AG09319 (cell line): ENCODE measurements at places on chromosomes 7 and 10.

DNA sequence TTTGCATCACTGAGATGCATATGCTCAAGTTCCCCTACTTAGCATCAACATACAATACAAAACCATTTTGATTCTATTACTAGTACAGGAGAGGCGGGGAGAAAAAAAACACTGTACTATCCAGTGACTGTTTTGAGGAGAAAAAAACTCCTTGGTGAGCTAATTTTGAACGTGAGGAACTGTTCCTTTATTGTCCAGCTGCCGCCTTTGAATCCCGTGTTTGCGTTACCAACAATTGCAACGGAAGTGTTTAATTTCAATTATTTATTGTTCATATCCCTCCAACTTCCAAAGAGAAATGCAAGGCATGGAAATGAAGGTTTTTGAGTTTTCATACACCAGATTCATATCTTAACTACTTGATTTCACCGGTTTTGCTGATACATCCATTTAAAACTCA, 66.4 kb upstream of the ARHGAP21 start:
- no peak for DNase-seq

- no peak for DNase-seq
Observed at GRCh38 chr10:89651205-89651915, 6.3 kb upstream of the PANK1 start.

GRCh38 chr10:115092555-115093285, 445 bp upstream of the ATRNL1 start:
- no peak for DNase-seq

GRCh38 chr7:1535701-1536454, 5.4 kb downstream of the MAFK start:
- DNase-seq: no peak

GRCh38 chr7:129790136-129790535, 162.6 kb downstream of the UBE2H start:
- DNase-seq: no peak

- no peak for DNase-seq
Observed at GRCh38 chr7:31663072-31663471, 23.9 kb upstream of the PPP1R17 start.

DNA sequence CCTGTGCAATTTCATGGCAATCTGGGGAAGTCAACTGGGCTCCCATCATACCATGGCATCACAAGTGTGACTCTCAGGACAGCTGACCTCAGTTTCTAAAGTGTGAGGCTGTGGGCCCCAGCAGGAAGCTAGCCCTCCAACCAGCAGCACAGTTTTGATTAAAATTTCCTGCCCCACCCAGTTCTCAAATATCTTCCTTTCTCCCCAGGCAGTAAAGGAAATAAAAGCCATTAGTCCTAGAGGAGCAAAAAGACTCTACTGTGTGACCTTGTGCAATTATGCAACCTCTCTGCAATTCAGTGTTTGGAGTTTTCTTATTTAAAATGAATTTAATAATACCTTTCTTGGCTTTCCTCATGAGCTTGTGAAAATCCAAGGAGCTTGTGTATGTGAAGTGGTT, 143.1 kb upstream of the CDCA7L start:
- no peak for DNase-seq

GRCh38 chr7:45460379-45460778, 113.8 kb upstream of the ADCY1 start:
- no peak for DNase-seq

GRCh38 chr10:114940735-114941134, 2.7 kb downstream of the TRUB1 start:
- DNase-seq: no peak

DNA sequence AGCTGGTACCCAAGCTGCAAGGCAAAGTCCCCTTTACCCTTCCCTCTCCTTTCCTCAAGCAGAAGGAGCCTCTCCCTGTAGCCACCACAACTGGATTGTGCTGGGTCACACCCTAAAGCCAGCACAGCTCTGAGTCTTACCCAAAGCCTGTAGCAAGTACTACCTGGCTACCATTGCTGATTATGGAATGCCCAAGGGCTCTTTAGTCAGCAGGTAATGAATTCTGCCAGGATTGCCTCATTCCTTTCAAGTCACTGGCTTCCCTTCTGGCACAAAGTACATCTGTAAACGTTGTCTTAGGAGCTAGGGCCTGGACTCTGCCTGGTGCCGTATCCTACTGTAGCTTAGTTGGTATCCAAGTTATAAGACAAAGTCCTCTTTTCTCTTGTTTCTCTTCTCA, 52.0 kb downstream of the FAS start:
- DNase-seq: no peak

- peak; percentile 24 for DNase-seq
Observed at GRCh38 chr7:151276666-151277590, 28.4 kb upstream of the SMARCD3 start.

DNA sequence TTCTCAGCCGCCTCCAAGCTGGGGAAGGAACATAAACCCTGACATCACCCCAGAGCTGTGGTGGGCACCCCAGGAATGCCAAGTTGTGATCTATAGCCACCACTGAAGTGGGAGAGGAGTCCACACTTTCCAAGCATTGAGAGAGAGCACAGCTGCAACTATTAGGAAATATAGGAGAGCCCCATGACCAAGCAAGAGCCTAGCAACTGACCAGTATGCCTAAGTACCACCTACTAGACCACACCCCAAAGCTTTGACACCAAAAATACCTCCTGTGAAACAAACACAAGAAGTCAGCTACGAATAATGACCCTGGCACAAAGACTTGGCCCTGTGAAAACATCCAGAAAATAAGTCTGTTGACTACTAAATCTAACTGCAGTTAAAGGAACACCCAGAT, 804.1 kb upstream of the IGFBP3 start:
- no peak for DNase-seq

DNA sequence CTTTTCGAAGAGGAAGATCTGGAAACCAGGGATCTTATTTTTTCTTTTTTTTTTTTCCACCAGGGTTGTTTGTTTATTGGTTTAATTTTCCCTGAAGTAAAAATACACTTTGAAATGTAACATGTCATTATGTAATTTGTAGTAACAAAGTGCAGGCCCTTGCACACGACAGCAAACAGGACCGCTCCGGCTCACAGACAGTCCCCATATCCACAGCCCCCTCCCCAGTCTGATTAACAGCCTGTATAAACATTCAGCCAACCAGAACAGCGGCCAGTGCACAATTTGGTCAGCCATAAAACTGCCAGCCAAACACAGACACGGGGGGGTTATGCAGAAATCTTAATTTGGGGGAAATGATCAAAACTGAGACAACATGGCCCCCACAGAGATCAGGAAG, 431.6 kb upstream of the NPVF start:
- no peak for DNase-seq

- DNase-seq: no peak
Observed at GRCh38 chr10:110754375-110755105, 110.4 kb downstream of the RBM20 start.

- no peak for DNase-seq
Observed at GRCh38 chr10:78199005-78199725, 165.5 kb downstream of the RPS24 start.

- no peak for DNase-seq
Observed at GRCh38 chr10:110209454-110209925, 2.1 kb downstream of the MXI1 start.

GRCh38 chr7:133064082-133064820, 17.6 kb downstream of the CHCHD3 start:
- no peak for DNase-seq

DNA sequence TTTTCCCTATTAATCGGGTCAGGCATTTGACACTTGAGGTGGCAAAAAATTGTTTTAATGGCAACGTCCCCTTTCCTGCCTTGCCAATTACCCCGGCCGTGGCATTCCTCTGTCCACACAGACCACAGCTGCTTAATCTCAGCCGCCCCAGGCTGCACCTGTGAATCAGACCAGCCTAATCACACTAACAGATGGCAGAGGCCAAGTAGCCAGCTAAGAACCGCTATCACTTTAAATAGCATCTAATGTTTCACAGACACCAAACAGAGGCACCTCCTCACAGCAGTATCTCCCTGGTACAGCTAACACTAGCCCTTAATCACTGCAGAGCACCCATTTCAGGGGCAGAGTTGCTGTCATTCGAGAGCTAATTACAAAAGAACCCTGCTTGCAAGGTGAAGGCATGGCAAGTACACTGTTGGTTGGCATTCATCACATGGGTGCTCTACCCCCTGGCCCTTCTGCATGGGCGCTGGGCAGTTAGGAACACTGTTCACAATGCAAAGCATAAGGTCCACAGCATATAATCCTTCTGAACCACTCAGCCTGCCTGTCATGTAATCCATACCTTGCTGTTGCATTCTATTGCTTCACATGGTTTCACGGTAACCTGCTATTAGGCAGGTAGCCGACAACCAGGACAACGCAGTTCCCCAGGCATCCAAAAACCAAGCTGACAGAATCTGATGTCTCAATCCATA, 38.8 kb downstream of the FGFR2 start:
- DNase-seq: no peak

- DNase-seq: no peak
Observed at GRCh38 chr7:849145-849544, 16.9 kb downstream of the SUN1 start.

GRCh38 chr7:31373337-31374289, 33.1 kb upstream of the NEUROD6 start:
- no peak for DNase-seq

DNA sequence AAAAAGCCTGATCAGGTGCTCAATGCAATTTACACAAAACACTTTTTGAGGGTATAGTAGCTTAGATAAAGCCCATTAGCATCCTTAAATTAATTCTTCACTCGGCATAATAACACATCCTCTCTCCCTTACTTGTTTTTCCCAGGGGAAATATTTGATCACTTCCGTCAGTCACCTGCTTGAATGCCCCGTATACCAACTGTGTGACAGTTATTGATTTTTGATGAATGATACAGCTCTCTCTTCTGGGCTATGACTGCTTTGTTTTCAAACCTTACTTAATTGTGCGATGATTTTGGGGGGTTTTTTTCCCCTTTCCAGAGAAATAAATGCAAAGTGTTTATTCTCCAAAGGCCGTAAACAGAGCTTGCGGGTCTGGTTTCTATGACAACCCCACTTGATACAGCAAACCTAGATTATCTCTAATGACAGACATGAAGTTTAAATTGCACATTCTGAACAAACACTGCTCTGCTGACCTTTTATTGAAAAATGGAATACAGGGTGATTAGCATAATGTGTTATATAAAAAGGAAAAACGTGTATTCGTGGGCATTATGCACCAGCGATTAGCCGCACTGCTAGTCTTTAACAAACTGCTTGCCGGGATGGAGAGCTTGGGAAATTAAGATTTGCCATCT, 78.4 kb upstream of the NANOS1 start:
- DNase-seq: no peak

GRCh38 chr7:116280803-116281202, 70.5 kb downstream of the TES start:
- no peak for DNase-seq

DNA sequence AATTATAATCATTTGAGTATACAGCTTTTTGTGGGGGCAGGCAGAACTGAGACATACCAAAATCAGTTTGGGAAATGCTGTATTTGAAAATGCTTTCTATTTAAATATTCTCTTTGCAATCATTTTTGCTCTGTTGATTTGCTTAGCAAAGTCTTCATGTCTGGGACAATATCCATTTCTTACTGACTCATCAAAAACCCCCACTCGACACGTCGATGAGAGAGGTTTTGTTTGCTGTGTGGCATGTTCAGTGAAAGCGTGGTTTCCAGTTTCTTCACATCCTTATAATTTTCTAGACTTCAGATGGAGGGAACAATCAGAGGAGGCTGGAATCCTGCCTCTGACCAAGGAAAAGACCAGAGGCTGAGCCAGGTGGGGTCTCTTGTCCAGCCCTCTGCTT, 28.9 kb downstream of the HTRA1 start:
- DNase-seq: peak; percentile 30

DNA sequence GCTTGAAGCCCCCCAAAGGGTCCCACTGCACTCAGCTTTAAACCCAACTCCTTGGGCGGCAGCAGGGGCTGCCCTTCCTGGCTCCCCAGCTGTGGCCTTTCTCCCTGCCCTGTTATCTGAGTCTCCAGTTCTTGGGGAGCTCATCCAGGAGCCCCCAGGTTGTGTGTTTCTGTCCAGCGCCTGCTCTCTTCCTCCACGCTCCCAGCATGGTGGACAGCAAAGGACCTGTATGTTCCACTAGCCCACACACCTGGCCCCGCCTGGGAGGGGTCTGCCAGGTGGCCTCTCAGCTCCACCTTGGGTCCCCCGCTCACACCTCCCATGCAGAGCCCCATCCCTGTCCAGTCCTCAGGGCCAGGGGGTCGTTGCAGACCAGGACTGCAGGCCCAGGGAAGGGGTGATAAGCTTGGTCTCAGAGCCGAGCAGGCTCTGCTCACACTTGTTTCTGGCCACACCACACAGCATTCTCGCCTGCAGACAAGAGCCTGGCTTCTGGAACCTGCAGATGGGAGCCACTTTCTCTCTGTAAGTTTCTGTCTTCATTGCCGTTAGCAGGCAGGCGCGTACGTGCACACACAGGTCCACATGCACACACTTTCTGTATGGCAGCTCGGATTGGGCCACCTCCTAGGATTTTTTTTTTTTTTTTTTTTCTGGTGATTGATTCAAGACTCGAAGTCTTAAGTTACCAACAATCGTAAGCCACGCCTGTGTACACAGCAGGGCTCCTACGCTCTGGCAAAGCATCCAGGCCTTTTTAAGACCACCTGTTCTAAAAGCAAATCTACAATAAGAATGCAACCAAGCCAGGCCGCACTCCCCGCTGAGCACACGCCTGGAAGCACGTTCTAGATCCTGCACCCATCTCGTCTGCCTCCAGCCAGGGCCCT, 104.6 kb downstream of the CYTH3 start:
- DNase-seq: no peak

DNA sequence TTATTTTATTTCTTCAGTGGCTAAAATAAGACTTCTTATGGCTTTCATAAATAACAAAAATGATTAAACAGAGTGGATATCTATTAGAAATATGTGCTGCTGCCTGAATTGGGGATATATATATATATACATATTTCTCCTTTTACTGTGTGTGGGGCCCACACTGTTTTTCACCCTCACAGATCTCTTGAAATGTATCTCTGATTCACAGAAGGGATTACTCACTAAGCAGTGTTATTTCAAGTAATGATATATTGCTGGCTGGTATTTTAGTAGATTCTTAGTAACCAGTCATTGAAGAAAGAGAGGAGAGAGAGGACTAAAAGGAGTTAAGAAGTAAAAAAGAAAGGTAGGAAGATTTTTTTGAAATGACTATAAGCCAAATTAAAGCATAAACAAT, 308.6 kb upstream of the NRP1 start:
- DNase-seq: no peak

DNA sequence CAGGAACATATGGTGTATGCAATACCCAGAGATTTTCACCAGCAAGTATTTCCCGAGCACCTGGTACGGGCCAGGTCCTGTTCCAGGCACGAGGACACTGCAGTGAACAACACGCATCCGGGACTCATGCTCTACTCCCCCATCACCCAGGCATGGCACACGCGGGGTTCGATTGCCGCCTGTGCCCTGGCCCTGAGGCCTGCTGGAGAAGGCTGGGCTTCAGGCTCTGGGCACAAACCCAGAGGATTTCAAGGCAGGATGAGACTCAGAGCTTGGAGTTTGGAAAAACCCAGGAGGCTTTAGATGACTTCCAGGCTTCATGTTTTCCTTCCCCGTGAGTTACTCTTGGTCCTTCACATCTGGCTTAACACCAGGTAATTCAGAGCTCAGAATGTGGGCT, 143.5 kb downstream of the NEURL1 start:
- DNase-seq: no peak

- no peak for DNase-seq
Observed at GRCh38 chr10:117096599-117097201, 41.4 kb downstream of the VAX1 start.
